SK-MEL-5 (cell line): ENCODE measurements at places on chromosomes 7 and 10. TPM values are rescaled to one million over a fixed set of nuclear protein-coding genes. Genes with fewer than 3 reads are reported as not detected.

GHRHR gene
- total RNA-seq, result not detected in 2 replicates

PLA2G12B gene
- not detected in 2 replicates for total RNA-seq

PLOD3 gene
- total RNA-seq, result 275 and 325 TPM in 2 replicates

BMPER gene
- 0.05 TPM in 1 of 2 replicates, not detected in the other for total RNA-seq

UBTD1 gene
- total RNA-seq, result 12.7 and 13.8 TPM in 2 replicates

FOXI2 gene
- total RNA-seq, result not detected in 2 replicates

HMX2 gene
- total RNA-seq, result not detected in 2 replicates

IFIT1B gene
- not detected in 2 replicates for total RNA-seq

SEC31B gene
- total RNA-seq, result 0.48 and 0.66 TPM in 2 replicates

EBLN1 gene
- 0.13 and 0.26 TPM in 2 replicates for total RNA-seq

GPR26 gene
- total RNA-seq, result 0.03 TPM in 1 of 2 replicates, not detected in the other

CLDN3 gene
- not detected in 2 replicates for total RNA-seq

PTPRZ1 gene
- total RNA-seq, result 36.8 and 39.0 TPM in 2 replicates

MSS51 gene
- 0.29 and 0.40 TPM in 2 replicates for total RNA-seq

TMEM26 gene
- not detected in 2 replicates for total RNA-seq

CPA2 gene
- not detected in 2 replicates for total RNA-seq

GRCh38 chr10:96695975-96696634 lies 24.2 kb downstream of the PIK3AP1 start:
- no peak for DNase-seq

DNA sequence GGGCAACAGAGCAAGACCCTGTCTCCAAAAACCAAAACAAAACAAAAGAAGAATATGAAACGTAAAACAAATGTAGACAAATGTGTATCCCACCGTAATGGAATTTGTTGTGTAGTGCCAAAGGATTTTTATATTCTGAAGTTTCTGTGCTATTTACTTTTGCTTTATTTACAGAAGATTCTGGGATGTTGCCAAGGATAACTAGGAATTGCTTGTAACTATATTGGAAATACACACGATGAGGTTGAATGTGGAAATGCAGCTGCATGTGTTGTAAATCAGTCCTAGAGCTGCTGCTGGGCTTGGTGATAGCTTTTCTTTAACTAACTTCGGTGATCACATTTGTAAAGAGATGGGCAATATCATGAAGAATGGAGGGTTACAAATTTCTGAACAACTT lies 39.5 kb downstream of the GALNT17 start:
- no peak for DNase-seq

DNA sequence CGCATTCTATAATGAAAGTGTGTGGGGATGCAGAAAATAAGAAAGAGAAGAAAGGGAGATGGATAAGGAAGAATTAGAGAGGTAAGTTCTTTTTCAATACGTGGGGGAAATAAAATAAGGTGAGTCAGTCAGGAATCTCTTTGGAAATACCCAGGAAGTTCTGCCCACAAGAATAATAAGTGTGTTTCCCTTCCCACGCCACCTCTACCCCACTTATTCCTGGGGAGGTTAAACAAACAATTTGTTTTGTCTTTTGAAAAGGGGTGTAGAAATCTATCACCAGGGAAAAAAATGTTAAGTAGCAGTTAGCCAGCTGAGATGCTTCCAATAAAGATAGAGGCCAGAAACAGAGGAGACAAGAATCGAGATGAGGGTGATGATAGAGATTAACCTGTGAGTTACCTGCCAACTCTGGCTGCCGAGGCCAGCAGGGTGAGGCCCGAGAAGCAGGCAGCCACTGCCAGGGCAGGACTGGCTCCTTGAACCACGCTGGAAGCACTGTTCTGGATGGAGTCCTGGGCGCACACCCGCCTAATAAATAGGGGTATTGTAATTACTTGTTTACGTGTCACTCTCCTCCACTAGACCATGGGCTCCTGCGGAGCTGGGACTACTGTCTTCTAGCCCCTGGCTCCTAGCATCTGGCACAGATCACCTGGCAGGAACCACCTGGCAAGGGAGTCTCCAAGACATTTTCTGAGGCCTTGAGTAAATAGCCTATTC lies 191.3 kb downstream of the FGFR2 start:
- no peak for DNase-seq

GRCh38 chr10:70799124-70799523 lies 13.9 kb upstream of the TBATA start:
- no peak for DNase-seq

- no peak for DNase-seq
Observed at GRCh38 chr7:52689912-52690311, 345.5 kb upstream of the POM121L12 start.

DNA sequence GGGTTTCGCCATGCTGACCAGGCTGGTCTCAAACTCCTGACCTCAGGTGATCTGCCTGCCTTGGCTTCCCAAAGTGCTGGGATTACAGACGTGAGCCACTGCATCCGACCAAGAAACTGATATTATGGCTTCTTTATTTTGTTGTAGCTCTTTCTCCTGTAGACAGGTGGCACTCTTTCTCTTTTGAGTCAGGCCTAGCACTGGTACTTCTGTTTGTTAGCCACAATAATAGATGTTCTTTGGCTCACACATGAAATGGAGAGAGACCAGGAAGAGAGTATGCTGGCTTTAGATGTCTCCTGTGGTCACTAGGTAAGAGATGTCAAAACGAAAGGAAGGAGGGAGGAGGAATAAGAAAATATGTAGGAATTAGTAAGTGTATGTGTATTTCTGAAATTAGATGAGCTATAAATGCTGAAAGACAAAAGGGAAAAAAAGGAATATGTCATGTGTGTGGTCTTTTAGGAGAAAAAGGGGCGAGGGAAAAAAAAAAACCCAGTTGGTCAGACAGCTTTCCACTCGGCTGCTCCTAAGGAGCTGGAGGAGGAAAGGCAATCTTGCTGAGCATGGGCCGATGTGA lies 78.7 kb downstream of the CLEC2L start:
- DNase-seq, result peak; percentile 71

- DNase-seq, result peak; percentile 55
Observed at GRCh38 chr7:103113164-103113563, 35.7 kb downstream of the NAPEPLD start.

GRCh38 chr7:73681031-73681430 lies 2.2 kb downstream of the DNAJC30 start:
- DNase-seq, result no peak

- DNase-seq, result no peak
Observed at GRCh38 chr10:97325754-97326153, 6.7 kb downstream of the FRAT1 start.

- no peak for DNase-seq
Observed at GRCh38 chr10:62541811-62542210, 167.6 kb downstream of the ZNF365 start.

GRCh38 chr7:156554488-156554887 lies 86.1 kb upstream of the RNF32 start:
- peak; percentile 17 for DNase-seq

GRCh38 chr10:49175587-49176309 lies 12.4 kb downstream of the TMEM273 start:
- DNase-seq, result no peak

- DNase-seq, result no peak
Observed at GRCh38 chr10:117249493-117250093, 8.7 kb downstream of the SLC18A2 start.

DNA sequence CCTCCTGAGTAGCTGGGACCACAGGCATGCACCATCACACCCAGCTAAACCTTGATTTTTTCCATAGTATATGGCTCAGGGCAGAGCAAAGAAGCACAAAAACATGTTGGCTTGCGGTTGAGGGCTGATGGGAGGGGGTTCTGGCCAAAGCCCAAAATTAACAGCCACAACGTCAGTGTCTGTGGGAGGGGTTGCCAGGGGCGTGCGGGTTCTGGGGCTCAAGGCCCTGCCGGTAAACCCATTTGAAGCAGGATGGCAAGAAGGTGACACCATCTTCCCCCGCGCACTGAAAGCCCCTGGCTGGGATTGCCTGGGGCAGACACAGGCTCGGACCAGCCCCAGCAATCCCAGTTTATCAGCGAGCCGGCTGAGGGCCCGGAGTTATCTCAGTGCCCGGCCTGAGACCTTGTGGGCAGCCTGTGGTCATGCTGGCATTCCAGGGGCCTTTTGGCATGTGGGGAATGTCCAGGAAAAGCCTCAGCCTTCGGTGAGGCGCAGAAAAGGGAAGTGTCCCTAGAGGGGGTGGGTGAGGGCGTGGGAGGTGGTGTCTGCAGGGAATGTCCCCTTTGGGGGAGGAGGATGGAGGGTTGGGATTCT lies 167.7 kb upstream of the TNRC18 start:
- peak; percentile 72 for DNase-seq

DNA sequence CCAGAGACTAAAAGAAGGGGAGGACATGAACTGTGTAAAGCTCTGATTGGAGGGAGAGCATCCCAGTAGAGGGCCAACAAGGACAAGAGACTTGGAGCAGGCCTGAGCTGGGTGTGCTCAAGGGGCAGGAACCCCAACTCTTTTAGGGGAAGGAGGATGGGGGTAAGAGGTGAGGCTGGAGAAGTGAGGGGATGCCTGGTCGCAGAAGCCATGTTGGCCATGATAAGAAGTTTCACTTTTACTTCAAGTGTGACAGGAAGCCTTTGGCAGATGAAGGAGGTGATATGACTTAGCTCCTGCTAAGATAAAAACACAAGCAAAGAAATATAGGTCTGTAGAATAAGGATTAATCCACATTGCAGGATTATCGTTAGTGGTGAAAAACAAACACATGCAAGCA lies 208.3 kb downstream of the JAZF1 start:
- DNase-seq, result no peak

- no peak for DNase-seq
Observed at GRCh38 chr10:35884657-35885071, 242.6 kb upstream of the FZD8 start.

DNA sequence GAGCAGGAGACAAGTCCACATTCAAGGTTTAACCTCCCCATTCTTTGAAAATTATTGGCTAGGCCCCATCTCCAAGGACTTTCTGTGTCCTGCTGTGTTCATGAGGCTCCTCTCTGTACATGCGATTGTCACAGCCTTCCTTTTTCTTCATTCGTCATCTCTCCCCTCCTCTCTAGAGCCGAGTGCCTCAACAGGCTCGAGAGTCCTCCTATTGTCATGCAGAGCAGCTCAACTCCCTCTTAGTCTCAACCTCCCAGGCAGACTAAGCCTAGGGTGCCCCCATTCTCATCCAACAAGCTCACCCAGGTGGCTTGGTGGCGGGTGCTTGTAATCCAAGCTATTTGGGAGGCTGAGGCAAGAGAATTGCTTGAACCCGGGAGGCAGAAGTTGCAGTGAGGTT lies 35.1 kb upstream of the SAMD8 start:
- DNase-seq, result no peak

DNA sequence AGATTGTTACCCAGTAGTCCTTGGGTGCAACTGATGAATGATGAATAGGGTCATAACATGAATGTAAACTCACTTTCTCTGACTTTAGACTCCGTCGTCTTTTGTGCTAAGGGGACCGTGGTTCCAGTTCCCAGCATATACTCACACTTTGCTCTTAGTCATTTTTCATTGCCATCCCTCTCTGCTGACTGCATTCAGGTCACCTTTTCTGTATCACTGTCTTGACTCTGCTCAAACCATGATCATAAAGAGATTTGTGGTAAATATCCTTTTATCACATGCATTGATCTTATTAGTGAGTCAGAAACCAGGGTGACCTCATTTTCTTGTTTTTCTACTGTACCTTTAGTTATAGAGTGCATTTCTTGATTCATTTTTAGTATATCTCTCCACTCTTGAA lies 141.1 kb upstream of the AGR3 start:
- DNase-seq, result no peak

DNA sequence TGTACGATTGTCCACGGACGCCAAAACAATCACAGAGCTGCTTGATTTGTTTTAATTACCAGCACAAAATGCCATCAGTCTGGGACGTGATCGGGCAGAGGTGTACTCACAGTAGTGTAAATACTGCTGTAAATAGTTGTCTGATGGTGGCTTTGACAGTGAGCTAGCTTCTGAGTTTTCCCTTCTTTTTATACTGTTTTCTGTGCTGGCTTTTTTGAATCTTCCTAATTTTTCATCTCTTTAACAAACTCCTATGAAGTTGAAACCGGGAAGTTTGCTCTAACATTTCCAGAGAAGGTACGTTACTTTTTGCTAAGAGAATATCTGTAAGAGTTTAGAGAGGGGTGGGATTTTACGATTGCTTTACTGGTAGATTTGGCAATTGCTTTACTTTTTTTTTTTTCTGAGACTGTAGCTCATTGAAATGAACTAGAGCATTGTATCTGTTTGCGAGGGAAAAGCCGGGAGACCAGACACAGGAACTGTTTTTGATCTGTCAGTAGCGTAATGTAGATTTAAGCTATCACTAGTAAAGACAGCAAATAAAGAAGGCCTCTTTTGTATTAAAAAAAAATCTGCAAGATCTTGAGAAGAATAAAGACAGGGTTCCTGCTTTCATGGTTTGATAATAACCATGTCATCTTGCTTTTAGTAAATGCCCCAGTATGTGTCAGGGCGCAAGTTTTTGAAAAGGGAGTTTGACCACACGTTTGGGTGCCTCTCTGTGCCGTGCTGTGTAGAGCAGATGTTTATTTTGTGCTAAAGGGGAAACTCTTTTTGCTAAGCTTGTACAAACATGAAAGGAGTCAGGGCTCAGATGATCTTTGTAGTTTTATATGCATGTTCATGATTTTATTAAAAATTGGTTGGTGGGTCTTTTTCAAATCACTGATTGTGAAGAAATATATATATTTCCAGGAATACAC lies 712 bp downstream of the FOXP2 start:
- DNase-seq, result peak; percentile 40
